ENCODE measurements at places on chromosomes 13 and 19. TPM values are rescaled to one million over a fixed set of nuclear protein-coding genes. Genes with fewer than 3 reads are reported as not detected.

Gene SRRM5
- 0.17 TPM for total RNA-seq

Gene ZNF418
- total RNA-seq, result 10.3 TPM

Gene TGDS
- total RNA-seq, result 13.1 TPM

Gene LRRC8E
- total RNA-seq, result 7.4 TPM

Gene ATP4B
- total RNA-seq, result not detected

Gene NHLRC3
- 19.4 TPM for total RNA-seq

Gene ZNF611
- total RNA-seq, result 16.9 TPM

Gene ZNF850
- 0.83 TPM for total RNA-seq

Gene NUMBL
- total RNA-seq, result 93.2 TPM

Gene FPR1
- total RNA-seq, result not detected

Gene EHD2
- total RNA-seq, result 244 TPM

Gene GPC6
- 76.8 TPM for total RNA-seq

Gene CEACAM20
- total RNA-seq, result not detected

Gene SLC6A16
- total RNA-seq, result 0.66 TPM

Gene ZNF578
- total RNA-seq, result 7.0 TPM

Gene ZNF737
- 10.1 TPM for total RNA-seq

Gene ARGLU1
- 35.7 TPM for total RNA-seq

Gene GZMM
- not detected for total RNA-seq

Gene TMEM38A
- total RNA-seq, result 5.6 TPM

Gene ZNF132
- total RNA-seq, result 12.7 TPM
